ENCODE measurements at places on chromosomes 4 and X.

DNA sequence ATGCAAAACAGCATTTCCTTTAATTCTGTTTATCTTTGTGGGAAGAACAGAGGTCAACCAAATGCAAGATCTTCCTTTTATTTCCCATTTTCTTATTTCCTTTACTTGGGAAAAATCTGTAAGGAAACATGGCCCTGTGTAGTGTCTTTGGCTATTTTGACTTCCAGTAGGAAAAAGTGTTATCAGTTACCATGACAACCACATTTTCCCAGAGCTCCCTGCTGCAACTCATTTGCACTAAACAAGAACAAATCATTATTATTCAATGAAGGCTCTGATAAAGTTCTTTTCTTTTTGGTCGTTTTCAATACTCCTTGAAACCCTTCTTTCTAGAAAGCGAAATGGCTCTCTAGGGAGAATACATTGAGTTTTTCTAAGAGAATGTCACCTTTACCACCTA lies 117.2 kb upstream of the DDX53 start:
- no peak for DNase-seq

DNA sequence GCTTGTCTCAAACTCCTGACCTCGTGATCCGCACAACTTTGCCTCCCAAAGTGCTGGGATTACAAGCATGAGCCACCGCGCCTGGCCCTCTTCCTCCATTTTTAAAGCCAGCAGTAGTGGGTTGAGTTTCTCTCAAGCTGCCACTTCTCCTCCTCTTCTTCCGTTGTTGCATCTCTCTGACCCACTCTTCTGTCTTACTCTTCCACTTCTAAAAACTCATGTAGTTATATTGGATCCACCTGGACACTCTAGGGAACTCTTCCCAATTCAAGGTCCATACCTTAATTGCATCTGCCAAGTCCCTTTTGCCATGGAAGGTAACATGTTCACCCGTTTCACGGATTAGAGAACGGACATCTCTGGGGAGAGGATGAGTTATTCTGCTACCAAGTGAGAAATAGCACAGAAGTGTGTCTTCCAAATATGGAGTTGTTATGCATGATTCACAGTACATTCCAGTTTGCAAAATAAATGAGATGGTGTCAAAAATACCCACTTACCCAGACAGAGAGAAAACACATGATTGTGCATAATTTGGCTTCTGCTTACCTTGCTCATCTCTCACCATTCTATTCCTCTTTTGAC lies 51.8 kb downstream of the GBA3 start:
- peak; percentile 24 for DNase-seq

DNA sequence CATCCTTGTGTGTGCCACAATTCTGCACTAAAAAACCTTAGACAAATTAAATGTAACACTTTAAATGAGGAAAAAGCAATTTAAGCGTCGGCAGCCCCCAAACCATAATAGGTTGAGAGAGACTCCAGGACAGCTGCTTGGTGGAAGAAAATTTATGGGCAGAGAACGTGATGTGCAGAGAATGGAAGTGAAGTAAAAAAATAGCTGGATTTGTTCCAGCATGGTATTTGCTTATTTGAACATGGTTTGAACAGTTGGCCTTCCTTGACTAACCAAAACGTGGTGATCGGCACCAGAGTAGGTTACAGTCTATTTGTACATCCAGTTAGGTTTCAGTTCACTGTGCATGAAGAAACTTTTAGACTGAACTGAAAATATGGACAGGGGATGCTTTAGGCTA lies 343.0 kb upstream of the CPEB2 start:
- no peak for DNase-seq

DNA sequence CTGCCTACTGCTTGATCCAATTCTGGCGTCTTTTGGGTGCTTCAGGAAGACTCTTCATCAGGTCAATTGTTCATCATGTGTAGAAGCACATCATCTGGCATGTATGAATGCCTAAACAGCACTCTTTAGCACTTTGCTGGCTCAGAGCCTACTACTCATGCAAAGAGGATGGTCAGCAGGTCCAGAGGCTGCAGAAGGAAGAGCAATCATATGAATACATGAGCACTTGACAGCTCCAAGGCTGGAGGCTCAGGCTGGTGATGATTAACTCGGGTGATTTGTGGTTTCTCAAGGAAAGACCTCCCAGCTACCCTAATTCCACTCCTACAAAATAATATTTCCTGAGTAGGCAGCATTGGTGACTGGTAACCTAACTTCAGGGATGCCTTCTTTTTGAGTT lies 103.8 kb upstream of the CXCL13 start:
- DNase-seq: peak; percentile 53

DNA sequence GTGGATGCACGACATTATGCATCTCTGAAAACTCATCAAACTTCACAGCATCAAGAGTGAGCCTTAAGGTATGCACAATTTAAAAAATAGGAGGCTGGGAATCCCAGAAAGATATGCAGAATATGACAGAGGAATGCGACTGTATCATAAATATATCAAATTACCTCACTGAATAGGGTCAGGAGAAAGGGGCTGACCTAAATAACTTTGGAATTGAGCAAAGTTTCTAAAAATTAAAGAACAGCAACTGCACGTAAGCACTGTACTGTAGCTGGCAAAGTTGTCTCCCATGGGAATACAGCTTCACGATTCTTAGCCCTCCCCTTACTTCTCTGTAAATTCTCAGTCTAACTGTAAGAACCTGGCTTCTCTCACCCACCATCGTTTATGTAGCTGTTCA lies 397.4 kb upstream of the ZFP42 start:
- no peak for DNase-seq

- DNase-seq: no peak
Measured at GRCh38 chr4:78313754-78314120, 237.8 kb upstream of the ANXA3 start.

Measured in kidney glomerular epithelial cell (primary cell).